ENCODE measurements at places on chromosomes 2 and 18. TPM values are rescaled to one million over a fixed set of nuclear protein-coding genes. Genes with fewer than 3 reads are reported as not detected.

CACNB4 gene
- total RNA-seq = 0.30 TPM

CDKL4 gene
- 1.2 TPM for total RNA-seq

COL4A3 gene
- not detected for total RNA-seq

RPE gene
- total RNA-seq = 60.7 TPM

AKAIN1 gene
- total RNA-seq = not detected

ACMSD gene
- not detected for total RNA-seq

ZNF2 gene
- 4.2 TPM for total RNA-seq

IL1A gene
- 0.99 TPM for total RNA-seq

C2orf66 gene
- total RNA-seq = 0.27 TPM

AFF3 gene
- total RNA-seq = 0.16 TPM

PLEKHH2 gene
- 1.1 TPM for total RNA-seq

WDCP gene
- 15.9 TPM for total RNA-seq

CCDC178 gene
- 0.80 TPM for total RNA-seq

RESP18 gene
- total RNA-seq = not detected

FAM136A gene
- 45.7 TPM for total RNA-seq

OSR1 gene
- total RNA-seq = not detected
